ENCODE measurements at places on chromosomes 4 and X.
A peak's percentile ranks its signal among the peaks of the same experiment; 100 is the strongest.

DNA sequence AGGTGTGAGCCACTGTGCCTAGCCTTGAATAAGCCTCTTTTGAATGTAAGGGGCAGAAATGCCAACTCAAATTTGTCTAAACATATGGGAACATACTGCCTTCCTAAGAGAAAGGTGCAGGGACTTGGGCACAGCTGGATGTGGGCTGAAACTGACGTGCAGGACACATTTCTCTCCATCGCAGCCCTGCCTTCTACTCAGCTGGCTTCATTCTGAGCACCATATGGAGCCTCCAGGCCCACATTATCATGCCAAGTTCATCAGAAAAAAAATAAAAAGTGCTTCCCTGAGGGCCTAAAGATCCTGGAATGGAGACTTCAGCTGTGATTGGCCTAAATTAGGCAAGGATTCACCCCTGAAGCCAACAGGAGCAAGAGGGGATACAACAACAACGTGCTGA lies 386.2 kb downstream of the RAB28 start:
- no peak for DNase-seq

- peak; percentile 24 for DNase-seq
These were observed 16.3 kb downstream of the KLF8 start for GRCh38 chrX:56248492-56248891.

DNA sequence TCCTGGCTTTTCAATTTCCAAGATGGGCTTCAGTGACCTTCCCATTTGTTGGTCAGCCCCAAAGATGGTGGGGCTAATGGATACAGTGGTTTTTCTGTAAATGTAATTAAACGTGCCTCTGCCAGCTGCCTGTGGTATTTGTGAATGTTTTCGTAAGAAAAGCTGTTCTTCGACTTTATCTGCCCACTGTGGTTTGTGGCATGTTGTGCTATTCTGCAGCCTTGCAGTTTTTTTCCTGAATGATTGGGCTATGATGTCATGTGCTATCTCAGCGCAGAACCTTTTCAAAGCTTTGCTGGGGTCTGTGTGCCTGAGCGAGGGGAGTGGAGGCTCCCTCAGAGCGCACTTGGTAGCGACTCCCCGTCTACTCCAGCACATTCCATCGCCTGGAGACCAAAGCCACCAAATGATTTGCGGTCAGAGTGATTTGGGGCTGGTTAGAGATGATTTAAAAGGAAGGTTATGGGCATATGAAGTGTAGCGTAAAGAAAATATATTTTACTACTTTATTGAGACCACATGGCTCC lies 137.5 kb downstream of the PALLD start:
- peak; percentile 16 for DNase-seq

DNA sequence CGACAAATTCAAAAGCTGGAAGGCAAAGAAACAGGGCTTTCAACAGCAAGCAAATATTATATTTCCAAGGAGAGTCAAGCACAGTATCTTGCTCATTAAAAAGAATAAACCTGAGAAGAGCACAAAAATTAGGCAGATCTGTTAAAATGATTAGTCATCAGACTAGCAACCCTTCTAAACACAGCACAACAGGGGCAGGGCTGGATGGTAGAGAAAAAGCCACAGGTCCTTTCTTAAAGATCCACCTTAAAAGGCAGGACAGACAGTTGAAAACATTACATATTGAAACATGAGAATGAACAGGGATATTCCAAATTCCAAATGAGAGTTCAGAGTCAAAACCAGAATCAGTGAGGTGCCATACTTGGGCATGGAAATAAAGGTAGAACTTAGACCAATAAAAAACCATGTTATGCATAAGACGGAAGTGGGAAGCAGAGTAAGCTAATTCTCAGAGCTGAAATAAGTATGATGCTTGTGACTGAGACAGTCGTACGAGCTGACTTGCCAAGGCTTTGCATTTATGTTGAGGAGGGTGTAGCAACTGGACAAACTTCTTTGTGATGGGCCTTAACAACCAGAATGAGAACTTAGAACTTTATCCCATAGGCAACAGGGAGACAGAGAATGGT lies 126.9 kb upstream of the FAM9B start:
- DNase-seq: no peak

- DNase-seq: no peak
These were observed 16.5 kb upstream of the ALB start for GRCh38 chr4:73387552-73387951.

DNA sequence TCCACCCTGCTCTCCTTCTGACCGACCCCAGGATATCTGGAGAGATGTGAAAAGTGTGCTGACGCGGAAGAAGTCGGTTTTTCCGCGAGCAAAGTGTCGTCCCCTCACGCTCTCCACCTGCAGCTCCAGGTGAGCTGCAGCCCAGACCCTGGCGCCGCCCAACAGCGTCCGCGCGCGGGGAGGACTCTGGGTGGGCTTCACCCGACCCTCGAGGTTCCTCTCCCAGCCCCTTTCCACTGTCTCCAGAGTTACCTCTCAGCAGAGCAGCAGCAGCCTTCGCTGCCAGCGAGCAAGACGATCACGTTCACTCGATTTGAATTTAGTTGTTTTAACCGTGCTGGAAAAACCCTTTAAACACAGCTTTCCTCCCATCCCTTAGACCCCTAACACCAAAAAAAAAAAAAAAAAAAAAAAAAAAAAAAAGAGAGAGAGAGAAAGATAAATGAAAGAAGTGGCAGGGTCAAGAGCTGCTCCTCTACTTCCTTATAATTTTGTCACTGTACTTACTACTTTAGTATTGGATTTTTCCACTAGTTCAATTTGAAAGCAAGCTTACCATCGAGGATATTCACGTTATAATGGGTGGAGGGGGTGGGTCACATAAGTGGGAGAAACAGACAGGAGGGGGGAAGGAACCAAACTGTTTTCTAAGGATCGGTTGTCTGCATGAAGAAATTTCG lies 758 bp upstream of the NR3C2 start:
- DNase-seq: no peak

- DNase-seq: no peak
These were observed 55.2 kb upstream of the TLR2 start for GRCh38 chr4:153628796-153629315.

DNA sequence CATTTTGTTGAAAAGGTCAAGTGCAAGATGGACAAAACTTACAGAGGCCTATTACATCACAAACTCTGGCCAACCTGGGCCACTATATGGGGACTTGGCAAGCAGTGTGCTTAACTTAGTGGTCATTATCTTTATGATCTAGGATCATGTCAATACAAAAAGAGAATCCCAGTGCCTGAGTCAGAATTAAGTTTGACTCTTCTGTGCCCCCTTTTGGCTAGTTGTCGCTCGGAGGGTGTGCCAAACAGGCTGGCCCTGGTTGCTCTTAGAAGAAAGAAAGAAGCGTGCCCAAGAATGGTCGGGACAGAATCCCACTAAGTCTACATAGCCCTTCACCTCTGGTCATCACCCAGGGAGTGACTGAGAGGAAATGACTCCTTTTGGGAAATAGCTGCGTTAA lies 100.1 kb downstream of the EIF4E start:
- DNase-seq: no peak

- peak; percentile 74 for DNase-seq
These were observed 54.4 kb downstream of the NBDY start for GRCh38 chrX:56783450-56783831.

DNA sequence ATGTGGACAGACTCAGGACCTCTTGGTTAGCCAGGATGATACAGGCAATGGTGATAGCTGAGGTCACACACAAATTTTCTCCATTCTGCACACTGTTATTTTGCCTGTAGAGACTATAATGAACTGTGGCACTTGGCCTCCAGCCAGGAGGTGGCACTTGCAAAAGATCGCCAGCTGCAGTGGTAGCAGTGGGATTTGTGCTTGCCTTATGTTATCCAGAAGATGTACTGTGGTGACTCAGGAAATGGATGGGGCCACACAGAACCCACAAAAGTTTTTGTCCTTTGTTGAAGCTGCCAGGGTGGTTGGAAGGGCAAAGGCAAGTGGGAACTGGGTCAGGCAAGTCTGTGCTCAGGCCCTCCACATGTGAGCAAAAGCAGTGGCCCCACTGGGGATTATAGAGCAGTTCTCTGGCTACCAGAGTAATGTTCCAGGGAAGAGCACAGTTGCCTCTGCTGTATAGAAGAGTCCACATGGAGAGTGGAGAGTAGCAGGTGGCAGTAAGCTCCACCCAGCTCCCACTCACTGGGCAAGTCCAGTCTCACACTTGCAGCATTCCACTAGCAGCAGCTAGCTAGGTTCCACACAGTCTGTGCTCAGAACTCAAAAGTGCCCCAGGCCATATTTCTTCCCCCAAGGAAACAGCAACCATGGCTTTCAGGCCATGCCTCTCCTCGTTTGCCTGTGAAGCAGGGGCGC lies 5.9 kb upstream of the C4orf17 start:
- no peak for DNase-seq

DNA sequence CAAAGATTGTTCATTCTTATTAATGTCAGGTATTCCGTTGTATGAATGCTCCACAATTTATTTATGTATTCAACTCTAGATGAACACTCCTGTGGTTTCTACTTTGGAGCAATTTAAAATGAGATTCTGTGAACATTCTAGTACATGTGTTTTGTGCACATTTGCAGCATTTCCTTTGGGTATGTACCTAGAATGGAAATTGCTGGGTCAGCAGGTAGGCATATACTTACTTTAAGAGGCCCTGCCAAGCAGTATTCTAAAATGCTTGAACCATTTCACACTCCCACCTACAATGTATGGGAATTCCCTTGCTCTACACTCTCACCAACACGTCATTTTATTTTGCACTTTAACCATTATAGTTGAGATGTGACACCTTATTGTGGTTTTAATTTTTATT lies 59.4 kb upstream of the MAGEB2 start:
- DNase-seq: no peak

DNA sequence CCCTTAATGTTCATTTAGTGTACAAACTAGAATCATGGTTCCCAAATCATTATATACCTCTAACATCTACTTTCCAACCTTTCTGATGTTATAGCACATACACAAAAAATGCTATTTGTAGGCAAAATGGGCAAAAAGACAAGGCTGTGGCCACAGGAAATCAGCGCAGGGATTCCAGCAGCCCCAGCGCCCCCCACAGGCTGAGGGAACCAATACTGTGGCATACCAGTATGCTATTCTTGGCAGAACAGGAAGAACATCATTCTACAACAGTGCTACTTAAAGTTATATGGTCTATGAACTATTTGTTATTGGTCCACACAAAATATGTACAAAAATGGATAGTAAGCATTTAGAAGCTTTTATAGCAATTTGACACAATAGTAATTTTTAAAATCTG lies 25.3 kb downstream of the STEEP1 start:
- DNase-seq: no peak

GRCh38 chr4:61786211-61786610 lies 586.1 kb downstream of the ADGRL3 start:
- DNase-seq: no peak

GRCh38 chr4:129098531-129099001 lies 2.6 kb downstream of the C4orf33 start:
- no peak for DNase-seq

DNA sequence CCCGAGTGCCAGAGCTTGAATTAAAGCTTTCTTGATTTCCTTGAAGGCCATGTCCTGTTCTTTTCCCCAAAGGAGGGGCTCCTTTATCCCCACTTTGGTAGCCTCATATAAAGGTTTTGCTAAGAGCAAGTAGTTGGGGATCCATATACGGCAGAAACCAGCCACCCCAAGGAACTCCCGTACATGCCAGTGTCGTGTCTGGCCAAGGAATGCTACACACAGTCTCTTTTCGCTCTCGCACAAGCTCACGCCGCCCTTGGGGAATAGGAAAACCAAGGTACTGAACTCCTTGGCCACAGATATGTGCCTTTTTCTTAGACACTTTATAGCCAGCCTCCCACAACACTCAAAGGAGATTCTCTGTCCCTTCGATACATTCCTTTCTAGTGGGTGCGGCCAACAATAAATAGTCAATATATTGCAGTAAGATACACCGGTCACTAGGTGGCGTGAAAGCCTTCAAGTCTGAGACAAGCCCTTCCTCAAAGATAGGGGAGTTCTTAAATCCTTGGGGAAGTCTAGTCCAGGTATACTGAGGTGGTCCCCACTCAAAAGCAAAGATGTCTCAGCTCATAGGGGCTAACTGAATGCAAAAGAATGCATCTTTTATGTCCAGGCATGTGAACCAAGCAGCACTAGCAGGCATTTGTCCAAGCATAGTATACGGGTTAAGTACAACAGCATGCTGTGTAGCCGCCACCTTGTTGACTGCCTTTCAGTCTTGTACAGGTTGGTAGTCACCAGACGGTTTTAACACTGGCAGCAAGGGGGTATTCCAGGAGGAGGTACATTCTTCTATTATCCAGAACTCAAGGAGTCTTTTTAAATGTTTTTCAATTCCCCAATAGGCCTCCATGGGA lies 57.8 kb upstream of the XAGE1B start:
- DNase-seq: peak; percentile 59

DNA sequence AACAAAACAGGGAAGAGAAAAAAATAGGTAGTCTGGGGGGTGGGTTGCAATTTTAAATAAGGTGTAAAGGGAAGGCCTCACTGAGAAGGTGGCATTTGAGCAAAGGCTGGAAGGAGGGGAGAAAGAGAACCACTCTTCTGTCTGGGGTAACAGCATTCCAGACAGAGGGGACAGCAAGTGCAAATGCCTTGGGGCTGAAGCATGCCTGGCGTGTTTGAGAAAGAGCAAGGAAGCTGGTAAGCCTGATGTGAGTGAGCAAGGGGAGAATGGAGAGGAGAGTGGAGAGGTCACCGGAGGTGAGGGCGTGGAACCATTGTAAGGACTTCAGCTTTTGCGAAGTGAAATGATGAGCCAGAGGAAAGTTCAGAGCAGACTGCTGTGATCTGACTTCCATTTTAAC lies 19.7 kb upstream of the DOCK11 start:
- no peak for DNase-seq

GRCh38 chrX:24672701-24673190 lies 21.0 kb upstream of the POLA1 start:
- DNase-seq: peak; percentile 75

GRCh38 chrX:122135070-122135469 lies 1049.0 kb upstream of the GRIA3 start:
- no peak for DNase-seq

DNA sequence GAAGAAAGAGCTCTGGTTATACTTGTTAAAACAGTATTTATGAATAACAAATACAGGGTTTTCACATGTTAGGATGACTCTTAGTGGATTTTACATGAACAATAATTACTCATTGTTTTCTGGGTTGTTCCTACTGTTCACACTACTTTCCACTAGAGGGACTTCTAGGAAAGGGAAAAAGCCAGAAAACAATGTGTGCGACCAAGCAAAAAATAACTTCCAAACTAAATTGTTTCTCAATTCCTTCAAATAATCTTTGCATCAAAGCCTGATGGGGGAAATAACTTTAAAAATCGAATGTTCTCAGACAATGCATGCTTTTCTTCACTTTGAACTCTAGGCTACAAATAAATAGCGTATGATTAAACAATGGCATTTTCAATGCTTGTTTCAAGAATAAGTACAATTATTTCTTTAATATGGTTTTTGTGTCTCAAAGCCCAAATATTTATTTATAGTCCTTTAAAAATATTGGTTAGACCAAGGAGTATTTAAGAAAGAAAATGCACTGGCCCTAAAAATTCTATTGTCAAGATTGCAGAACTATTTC lies 72.1 kb upstream of the ETNPPL start:
- peak; percentile 14 for DNase-seq

GRCh38 chr4:181677201-181677600 lies 566.0 kb upstream of the TENM3 start:
- no peak for DNase-seq
